Endothelial cell (in vitro differentiated cells): ENCODE measurements at places on chromosomes 6 and 20. TPM values are rescaled to one million over a fixed set of nuclear protein-coding genes. Genes with fewer than 3 reads are reported as not detected.

GRCh38 chr6:150211700-150212511 lies 69.1 kb downstream of the PPP1R14C start:
- DNase-seq, result no peak

DNA sequence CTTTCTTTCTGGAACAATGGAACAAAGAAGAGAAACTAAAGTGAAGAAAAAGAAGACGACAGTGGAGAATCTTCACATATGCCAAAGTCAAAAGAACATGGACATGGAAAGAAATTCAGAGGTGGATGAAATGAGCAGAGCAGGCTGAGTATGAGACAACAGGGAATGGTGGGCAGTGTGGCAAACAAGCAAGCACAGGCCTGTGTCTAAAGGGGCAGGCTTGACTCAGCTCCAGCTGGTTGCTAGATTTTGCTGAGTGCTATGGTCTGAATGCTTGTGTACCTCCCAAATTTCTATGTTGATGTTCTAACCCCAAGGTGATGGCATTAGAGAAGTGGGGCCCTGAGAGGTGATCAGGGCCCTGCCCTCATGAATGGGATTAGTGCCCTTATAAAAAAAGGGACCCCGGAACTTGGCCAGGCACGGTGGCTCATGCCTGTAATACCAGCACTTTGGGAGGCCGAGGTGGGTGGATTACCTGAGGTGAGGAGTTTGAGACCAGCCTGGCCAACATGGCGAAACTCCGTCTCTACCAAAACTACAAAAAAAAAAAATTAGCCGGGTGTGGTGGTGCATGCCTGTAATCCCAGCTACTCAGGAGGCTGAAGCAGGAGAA lies 49.6 kb downstream of the ZMYND8 start:
- no peak for DNase-seq

The MRPS18B gene
- total RNA-seq, result 39.8 TPM

DNA sequence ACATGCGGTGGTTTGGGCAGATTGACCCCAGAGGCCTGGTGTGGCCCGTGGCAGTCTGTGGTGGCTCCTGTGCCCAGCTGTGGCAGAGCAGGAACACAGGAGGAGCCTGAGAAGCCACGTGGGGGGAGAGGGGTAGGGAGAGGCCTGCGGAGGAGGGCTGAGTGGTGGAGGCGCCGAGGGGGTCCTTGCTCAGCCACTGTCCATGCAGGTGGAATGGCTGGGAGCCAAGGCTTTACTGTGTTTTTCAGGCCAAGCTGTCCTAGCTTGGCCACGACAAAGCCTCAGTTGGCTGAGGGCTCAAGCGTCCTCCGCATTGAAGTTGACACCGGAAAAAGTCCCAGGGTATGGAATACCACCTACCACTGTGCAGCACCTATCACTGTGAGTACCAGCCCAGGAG lies 107.0 kb downstream of the VEGFA start:
- DNase-seq, result no peak

The NMBR gene
- not detected for total RNA-seq

- DNase-seq, result no peak
Observed at GRCh38 chr20:46672543-46673148, 16.6 kb downstream of the TP53RK start.

The OARD1 gene
- total RNA-seq, result 20.5 TPM

- no peak for DNase-seq
Observed at GRCh38 chr6:4773181-4773580, 3.0 kb upstream of the CDYL start.

GRCh38 chr6:1856381-1856780 lies 246.7 kb downstream of the FOXC1 start:
- DNase-seq, result no peak

GRCh38 chr20:38447251-38447661 lies 12.1 kb upstream of the SNHG17 start:
- no peak for DNase-seq

- DNase-seq, result peak; percentile 70
Observed at GRCh38 chr20:48904566-48905296, 16.8 kb upstream of the ARFGEF2 start.

The PHF10 gene
- 33.6 TPM for total RNA-seq

The OLIG3 gene
- not detected for total RNA-seq

The TRIM15 gene
- not detected for total RNA-seq

The CARMIL1 gene
- total RNA-seq, result 32.5 TPM

The DEFB119 gene
- total RNA-seq, result not detected

DNA sequence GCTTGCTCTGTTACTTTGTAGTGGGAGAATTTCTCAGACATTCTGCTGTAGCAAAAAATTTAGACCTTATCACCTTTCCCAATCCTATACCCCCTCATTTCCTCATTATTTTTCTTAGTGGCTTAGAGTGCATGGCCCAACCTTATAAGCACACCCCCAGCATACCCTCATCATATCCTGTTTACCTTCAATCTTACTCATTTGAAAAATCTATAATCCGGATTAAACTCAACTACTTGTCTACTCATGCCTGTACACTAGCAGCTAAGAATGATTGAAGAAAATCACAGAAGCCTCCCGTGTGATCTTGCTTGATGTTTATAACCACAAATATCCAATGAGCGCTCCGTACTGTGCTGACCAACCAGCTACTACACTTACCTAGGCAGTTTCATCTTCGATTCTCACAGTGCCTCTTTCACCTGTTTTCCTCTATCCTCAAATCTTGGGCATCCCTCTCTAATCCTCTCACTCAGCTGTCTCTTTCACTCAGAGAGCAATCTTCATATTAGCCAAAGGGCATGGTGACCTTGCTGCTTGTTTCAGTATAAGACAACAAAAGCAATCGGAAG lies 36.6 kb downstream of the AIG1 start:
- DNase-seq, result no peak

The NCOA3 gene
- total RNA-seq, result 54.8 TPM

The FRMD1 gene
- total RNA-seq, result 0.05 TPM
